Colonic mucosa (tissue), 4 donors: ENCODE measurements at places on chromosomes 2 and 18.

GRCh38 chr18:9775178-9775577 is 67.1 kb downstream of the RAB31 start:
- no peak for DNase-seq

- DNase-seq: no peak
Measured at GRCh38 chr2:40964509-40965250, 512.8 kb upstream of the SLC8A1 start.

GRCh38 chr2:161415034-161415986 is 787 bp upstream of the TBR1 start:
- peak; percentile 18 for DNase-seq

GRCh38 chr2:24972315-24972961 is 683 bp upstream of the DNAJC27 start:
- peak; percentile 50 for DNase-seq

DNA sequence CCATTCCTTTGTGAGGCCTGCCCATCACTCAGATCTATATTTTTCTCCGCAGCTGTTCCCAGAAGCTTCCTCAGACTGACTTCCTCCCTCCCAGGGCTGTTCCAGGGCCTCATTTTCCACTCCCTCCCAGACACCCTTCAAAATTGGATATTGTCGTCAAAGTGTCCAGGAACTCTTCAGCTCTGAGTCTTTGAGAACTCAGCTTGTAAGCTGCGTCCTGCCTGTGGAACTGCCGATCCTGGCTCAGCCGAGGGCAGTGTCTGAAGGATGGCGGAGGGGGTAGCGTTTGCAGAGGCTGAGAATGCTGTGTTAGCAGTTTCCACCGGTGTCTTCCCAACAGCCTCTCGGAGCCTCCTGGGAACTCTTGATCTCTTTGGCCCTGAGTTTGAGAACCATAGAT is 27.1 kb downstream of the NCK2 start:
- DNase-seq: no peak

DNA sequence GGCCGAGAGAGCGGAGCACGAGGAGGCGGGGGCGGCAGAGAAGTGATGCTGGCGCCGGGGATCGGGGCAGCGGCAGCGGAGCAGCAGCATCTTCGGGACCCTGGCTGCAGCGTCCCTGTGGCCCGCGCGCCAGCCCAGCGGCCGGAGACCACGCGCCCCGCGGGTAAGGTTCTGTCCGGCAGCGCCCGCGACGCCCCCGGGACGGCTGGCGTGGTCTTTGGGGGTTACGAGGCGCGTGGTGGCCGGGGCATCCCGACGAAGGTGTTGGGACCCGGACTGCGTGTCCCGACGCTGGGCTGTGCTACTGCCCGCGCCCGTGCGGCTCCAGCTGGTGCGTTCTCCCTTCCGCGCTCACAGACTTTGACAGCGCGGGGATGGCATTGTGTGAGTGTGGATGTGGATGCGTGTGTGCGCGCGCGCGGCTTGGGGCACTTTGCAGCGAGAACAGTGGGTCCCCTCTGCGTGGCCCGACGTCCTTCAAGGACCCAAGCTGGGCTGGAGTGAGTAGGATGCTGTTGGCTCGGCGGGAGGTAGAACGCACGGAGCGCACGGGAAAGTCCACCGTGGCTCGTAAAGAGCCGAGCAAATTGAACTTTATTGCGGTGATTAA is 405.0 kb downstream of the XIRP2 start:
- peak; percentile 40 for DNase-seq

- DNase-seq: no peak
Measured at GRCh38 chr2:163779970-163780597, 44.3 kb upstream of the FIGN start.

GRCh38 chr2:152396051-152396511 is 61.1 kb downstream of the FMNL2 start:
- DNase-seq: no peak
